RPMI7951 (cell line): ENCODE measurements at places on chromosomes 6 and 20. TPM values are rescaled to one million over a fixed set of nuclear protein-coding genes. Genes with fewer than 3 reads are reported as not detected.

Gene PPP2R5D
- 81.0 and 98.6 TPM in 2 replicates for total RNA-seq

Gene OXT
- not detected in 2 replicates for total RNA-seq

Gene WFDC5
- not detected in 2 replicates for total RNA-seq

Gene OR2B2
- not detected in 2 replicates for total RNA-seq

Gene DNAH8
- under 0.01 TPM in 1 of 2 replicates, not detected in the other for total RNA-seq

Gene KIFC1
- total RNA-seq = 125 and 128 TPM in 2 replicates

Gene PRICKLE4
- total RNA-seq = 0.12 and 0.88 TPM in 2 replicates

Gene RAET1L
- not detected in 2 replicates for total RNA-seq

Gene FABP7
- 0.60 and 1.4 TPM in 2 replicates for total RNA-seq
